ENCODE measurements at places on chromosomes 1 and 21.

GRCh38 chr21:27047283-27047657, 80.4 kb upstream of the ADAMTS5 start:
- no peak for DNase-seq

- DNase-seq, result no peak
These were observed 24.7 kb downstream of the RGS1 start for GRCh38 chr1:192600275-192600674.

- DNase-seq, result no peak
These were observed 805 bp downstream of the GRHL3 start for GRCh38 chr1:24319962-24320361.

DNA sequence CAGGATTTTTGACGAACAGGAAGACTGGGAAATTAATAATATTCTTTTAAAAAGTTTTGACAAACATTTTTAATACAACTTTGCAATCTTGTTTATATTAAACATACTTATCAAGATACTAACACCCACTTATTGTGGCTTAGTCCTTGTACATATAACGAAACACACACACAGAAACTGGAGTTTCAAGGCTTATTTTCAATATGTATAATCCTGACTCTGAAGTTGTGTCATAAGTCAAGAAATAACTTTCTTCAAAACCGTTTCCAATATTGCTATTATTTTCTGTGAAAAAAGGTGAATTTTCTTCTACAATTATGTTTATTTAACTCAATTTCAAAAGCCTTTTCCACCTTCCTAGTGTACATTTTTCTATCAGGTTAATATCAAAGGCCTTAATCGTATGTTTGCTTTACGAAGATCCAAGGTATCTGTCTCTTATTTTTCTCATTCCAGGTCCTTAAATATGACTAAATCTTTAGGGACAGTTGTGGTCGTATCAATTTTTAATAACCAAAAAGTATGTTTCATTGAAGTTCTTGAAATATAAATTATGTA, 1.8 kb downstream of the CDKN2C start:
- DNase-seq, result no peak

DNA sequence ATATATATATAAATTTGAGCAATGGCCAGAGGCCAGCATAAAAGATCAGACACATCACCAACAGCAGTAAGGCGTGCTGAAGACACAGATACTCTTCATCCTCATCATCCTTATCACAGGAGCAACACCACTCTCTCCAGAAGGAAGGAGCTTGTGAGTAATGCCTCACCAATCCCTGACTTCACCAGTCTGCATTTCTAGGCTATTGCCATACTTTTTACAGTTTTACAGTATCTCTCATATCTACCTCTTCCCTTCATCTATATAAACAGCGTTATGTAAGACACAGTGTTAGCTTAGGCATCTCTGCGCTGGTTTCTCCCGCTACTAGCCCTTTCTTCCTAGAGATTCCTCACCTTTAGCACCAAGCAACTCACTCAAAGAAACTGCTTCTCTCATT, 2.4 kb upstream of the ABL2 start:
- DNase-seq, result no peak
